Amniotic epithelial cell (primary cell): ENCODE measurements at places on chromosomes 13 and 19.

- DNase-seq, result no peak
Measured at GRCh38 chr13:33307843-33308242, 22.3 kb upstream of the STARD13 start.

GRCh38 chr13:94713561-94714182 lies 1.3 kb upstream of the SOX21 start:
- DNase-seq, result no peak

DNA sequence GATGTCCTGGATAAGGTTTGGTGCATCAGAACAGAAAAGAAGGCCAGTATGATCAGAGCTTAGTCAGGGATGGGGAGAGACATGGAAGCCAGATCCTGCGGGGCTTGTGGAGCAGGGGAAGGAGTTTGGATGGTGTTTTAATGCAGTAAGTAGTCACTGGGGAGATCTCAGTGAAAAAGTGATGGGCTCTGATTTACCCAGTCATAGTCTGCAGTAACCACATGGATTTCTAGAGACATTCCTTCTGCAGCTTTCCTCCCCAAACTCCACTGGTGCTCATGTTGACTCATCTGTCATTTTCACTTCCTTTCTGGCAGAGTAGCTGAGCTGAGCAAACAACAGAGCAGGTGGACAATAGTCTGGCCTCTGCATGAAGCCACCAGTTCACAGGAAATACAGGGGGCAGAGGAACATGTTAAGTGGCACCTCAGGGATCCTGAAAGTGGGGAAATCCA lies 144.1 kb downstream of the DPF1 start:
- peak; percentile 84 for DNase-seq

DNA sequence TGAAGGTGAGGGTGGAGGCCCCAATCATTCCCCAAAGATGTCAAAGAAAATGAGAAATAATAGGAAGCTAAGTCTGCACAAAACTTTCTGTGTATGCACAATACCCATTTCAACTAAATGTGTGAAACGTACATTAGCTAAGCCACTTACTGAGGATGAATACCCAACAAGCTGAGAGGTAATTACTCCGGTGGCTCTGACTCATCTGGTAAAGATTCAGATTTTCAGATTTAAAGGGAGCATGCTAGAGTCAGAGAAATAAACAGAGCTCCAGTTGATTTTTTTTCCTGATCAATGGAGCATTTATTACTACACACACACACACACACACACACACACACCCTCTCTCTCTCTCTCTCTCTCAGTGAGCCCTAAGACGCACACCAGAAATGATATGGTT lies 194.8 kb upstream of the ARGLU1 start:
- no peak for DNase-seq

DNA sequence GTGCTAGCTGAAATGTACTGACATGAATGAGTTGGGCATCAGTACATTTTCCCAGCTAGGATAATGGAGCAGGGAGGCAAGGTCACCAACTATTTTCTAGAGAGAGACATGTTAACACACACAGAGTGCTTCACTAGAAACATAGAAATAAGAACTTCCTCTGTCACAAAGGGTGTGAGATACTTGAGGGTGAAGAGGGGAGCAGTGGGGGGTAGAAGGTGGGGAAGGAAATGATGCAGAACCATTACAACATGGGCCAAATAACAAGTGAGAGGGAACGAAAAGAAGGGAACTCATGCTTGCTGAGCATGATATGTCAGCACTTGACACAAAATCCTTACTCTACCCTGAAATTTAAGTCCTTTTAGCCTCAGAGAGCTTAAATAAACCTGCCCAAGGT lies 87.8 kb upstream of the RFC3 start:
- no peak for DNase-seq

DNA sequence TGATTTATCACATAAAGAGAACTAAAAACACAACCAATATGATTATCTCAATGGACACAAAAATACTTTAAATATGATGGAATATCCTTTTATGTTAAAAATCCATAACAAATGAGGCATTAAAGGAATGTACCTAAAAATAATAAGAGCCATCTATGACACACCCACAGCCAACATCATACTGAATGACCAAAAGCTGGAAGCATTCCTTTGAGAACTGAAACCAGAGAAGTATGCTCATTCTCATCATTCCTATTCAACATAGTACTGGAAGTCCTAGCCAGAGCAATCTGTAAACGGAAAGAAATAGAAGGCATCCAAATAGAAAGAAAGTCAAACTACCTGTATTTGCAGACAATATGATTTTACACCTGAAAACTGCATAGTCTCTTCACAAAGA lies 671.0 kb downstream of the SLITRK1 start:
- no peak for DNase-seq

DNA sequence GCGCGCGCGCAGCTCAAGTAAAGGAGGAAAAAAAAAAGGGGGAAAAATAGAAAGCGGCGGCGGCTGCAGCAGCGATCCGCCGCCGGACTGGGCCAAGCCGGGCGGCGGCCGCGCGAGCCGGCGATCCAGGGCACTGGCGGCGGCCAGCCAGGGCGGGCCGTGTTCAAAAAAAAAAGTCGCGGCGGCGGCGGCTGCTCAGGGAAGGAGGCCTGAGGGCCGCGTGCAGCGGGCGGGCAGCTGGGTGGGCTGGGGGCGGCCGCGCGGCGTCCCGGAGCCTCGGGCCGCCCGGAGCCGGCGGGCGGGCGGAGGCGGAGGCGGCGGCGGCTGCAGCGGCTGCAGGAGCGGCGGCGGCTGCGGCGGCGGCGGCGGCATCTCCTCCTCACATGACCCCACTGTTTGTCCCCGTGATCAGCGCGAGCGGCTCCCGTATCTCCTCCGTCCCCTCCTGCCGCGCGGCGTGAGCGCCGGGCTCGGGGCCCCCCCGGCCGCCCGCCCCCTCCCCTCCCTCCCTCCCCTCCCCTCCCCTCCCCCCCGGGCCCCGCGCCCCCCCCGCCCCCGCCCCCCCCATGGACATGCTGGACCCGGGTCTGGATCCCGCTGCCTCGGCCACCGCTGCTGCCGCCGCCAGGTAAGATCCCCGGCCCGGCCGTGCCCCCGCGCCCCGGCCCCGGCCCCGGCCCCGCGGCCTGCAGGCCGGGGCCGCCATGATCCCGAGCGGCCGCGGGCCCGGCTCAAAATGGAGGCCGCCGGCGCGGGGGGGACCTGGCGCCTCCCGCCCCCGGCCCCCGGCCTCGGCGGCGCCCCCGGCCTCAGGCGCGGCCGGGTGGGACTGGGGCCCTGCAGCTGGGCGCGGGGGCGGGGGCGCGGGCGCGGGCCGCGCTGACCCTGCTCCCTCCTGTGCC lies at the start of gene USF2:
USF2 (plus strand) TSS at position 427 of the 902 bp plus-strand sequence; CDS start at position 567, 140 bp downstream.
- peak; percentile 72 for DNase-seq

DNA sequence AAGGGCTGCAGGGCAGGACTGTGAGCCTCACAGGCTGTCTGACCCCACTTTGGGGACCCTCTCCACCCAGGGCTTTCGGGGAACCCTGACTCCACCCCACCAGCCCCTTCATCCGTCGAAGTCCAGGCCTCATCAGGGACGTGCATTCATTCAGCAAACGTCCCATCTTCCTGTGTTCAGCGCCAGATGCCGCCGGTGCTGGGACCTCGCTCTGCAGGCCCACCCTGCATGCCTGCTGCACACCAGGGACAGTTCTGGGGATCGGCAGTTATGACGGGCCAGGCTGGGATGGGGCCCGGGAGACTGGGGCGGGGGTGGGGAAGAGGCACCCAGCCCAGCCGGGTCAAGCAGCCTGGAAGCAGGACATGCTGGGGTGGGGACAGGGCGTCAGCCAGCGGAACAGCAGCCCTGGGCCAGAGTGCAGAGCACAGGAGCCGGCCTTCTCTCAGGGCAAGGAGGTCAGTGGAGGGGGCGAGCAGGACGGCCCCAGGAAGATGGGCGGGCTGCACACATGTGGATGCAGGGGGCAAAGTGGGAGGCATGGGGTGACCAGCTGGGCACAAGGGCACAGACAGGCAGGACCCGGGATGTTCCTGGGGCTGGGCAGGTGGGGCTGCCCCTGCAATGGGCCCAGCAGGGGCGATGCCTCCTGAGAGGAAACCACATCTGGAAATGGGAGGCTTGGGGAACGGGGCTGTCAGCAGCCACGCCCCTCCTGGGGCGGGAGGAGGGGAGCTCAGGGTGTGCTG lies 5.1 kb downstream of the GAMT start:
- DNase-seq, result no peak

DNA sequence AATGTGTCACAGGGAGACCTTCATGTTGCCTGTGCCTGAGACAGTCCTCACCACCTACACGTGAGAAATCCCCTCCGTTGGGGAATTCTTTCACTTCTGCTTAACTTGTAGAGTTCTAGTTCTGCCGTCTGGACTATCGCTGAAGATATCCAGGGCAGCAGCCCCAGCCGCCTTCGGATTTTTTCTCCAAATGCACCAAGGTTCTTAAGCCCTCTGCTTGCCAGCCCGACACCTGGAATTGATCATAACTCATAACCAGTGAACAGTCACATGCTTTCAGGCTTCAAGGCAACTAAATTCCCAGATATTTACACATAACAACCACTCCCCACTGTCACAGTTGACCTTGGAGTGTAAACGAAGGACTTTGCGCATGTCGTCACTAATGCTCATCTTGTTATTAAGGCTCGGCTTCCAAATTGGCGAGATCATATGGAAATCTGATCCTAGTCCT lies 114.4 kb downstream of the RAB20 start:
- DNase-seq, result peak; percentile 31

GRCh38 chr19:18746401-18747325 lies 44.4 kb downstream of the COMP start:
- DNase-seq, result no peak

GRCh38 chr19:33408538-33409434 lies 35.3 kb downstream of the CEBPG start:
- no peak for DNase-seq

DNA sequence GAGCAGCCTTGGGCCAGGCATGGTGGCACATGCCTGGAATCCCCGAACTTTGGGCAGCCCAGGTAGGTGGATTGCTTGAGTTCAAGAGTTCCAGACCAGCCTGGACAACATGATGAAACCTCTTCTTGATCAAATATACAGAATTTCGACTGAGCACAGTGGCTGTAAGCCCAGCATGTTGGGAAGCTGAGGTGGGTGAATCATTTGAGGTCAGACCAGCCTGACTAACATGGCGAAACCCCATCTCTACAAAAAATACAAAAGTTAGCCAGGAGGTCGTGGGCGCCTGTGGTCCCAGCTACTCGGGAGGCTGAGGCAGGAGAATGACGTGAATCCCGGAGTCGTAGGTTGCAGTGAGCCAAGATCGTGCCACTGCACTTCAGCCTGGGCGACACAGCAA lies 8.0 kb upstream of the NLRP7 start:
- no peak for DNase-seq

- no peak for DNase-seq
Measured at GRCh38 chr13:102504002-102504401, 92.8 kb upstream of the TPP2 start.

DNA sequence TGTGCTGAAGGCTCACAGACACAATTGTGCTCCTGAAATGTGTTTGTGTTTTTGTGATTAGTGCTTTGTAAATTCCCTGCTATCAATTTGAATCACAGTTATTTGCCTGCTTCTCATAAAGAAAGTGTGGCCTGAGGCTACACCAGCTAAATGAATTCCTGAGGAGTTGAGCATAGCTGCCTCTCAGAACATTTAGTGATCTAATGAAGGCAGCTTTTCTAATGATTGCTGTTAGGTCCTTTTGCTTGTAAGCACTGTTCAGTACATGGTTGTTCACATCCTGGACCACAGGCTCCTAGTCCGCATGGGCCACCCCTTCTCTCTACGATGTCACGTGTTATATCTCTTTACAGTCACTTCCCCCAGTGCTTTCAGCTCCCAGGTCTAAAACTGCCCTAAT lies 238.2 kb downstream of the B3GLCT start:
- DNase-seq, result no peak

GRCh38 chr13:63629591-63629990 lies 2213.9 kb upstream of the PCDH20 start:
- no peak for DNase-seq

DNA sequence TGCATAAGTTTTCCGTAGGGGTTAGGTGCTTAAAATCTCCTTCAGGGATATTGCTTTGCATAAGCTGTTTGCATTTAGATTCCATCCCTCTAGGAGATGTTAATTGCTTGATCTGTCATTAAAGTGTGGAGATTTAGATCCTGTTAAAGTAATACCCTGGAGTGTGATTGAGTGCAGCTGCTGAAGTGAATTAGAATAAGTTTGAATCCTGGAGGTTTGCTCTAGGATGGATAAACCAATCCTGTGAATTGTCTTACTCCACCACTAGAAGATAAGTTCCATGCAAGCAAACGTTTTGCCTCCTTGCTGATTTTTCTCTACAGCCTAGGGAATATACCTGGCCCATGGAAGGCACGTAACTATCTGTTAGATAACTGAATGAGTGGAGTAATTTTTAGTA lies 1487.2 kb upstream of the PRR20A start:
- no peak for DNase-seq

DNA sequence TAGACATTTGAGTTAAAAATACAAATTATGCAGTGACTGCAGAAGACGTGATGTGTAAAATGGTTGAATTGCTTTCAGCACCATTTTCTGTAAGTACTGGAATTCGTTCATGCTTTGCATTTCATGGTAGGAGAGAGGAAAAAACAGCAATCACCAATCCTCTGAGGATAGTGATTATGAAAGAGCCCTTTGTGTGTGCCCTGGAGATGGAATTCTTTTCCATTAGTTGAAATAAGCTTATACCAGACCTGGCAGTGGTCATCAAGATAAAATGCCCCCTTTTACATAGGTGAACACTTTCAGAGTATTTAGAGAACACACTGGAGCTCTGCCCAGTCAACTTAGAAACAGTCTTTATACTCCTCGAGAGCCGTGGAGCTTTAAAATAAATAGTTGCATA lies 1.7 kb downstream of the CNMD start:
- no peak for DNase-seq

DNA sequence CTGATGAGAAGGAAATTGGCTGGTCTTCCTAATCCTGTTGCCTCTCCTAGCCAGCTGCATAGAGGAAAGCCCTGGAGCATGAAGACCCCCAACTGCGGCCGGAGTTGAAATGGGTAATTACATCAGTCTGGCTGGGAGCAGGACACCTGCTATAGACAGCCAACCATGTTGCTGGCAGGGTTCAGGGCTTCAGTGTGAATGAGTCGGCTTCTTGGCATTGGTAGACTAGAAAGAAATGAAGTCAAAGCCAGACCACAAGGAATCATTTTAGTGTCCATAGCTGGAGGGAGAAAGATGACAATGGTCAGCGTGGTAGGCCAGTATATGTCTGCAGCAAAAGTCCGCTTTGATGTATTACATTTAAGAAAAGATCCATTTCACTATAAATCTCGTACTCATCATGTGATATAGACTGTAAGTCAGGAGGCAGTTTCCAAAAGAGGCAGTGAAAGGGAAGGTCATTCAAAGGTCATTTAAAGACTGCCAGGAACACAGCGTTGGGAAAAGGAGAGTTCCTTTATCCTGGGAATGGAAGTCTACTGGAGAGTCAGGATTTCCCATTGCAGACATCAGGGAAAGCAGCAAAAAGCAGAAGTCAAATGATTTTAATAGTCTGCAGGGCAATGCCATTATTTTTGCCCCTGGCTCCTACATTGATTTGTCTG lies 262.7 kb downstream of the DNAJC15 start:
- no peak for DNase-seq

GRCh38 chr19:44744871-44745332 lies 3.6 kb upstream of the BCL3 start:
- no peak for DNase-seq
